ENCODE measurements at places on chromosomes 1 and 21.

DNA sequence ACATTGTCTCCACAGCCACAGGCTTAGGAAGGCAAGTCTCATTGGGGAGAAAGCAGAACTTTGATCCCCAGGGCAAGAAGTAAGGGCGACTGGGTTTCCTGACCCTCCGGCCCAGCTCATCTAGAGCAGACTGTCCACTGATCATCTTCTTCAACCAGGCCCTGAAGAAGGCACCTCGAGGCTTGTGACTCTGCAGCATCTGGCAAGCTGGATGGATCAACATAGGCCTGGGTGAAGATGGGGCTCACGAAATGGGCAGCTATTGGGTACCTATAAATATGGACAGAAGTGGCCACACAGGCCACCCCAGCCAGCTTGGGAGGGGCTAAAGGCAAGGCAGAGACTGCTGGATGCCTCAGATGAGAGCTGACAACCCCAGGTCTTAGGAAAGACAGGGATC lies 13.0 kb downstream of the TAL1 start:
- DNase-seq: no peak

GRCh38 chr1:212166644-212167043 lies 118.6 kb upstream of the PPP2R5A start:
- DNase-seq: no peak

DNA sequence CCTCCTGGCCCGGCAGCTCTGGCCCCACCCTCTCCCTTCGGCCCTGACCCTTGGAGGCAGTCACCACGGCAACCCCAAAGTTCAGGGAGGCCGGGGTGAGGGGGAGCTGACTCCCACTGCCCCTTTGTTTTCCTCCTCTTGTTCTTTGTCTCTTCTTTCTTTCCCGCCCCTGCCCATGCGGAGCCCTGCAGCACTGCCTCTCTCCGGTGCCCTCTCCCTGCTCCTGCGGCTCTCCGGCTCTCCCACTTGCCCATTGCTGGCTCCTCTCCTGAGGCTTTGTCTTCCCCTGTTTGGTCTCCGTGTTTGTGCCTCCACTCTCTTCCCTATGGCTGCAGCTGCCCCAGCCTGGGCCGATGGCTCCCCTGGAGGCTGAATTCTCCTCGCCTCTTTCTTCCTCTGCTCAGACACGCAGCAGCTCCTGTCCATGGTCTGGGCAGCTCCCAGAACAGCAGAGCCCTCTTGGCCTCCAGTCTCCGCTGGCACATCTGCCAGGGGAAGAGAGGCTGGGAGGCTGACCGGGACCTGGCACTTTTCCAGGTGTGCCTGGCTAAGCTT lies 5.8 kb downstream of the CELSR2 start:
- DNase-seq: no peak

- DNase-seq: no peak
Measured at GRCh38 chr1:117803318-117803717, 126.1 kb downstream of the GDAP2 start.

- no peak for DNase-seq
Measured at GRCh38 chr1:202568410-202568809, 141.8 kb downstream of the SYT2 start.

GRCh38 chr1:205961405-205961804 lies 18.1 kb upstream of the SLC26A9 start:
- DNase-seq: no peak

DNA sequence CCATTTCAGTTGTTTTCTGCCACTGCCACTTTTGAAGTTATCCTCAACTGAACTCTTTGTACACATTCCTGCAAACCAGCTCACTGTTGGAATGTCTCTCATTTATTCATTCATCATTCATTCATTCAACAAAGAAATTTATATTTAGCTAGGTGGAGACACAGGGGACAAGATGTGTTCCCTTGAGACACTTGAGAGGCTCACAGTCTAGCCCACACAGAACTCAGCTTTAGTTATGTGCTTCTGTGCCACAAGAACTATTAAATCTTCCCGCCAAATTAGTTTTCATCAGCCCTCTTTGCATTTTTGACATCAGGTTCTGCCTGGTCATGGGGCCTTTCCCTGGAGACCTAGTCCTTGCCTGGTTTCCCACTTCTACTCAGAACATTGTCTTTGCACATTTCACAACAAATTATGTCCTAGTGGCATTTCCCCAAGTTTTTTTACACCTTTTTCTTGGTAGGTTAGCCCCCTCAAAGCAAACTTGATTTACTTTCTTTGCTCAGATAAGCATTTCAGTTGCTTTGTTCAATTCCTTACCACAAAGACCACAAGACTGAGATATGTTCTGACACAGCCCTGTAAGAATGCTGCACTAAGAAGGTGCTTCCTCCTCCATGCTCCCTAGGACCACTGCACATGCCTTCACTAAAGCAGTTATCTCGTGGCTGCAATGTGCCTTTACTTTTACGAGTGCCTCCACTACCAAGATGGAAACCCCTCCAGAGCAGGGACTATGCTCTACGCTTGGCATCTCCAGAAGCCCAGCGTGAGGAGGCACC lies 31.0 kb downstream of the ILDR2 start:
- no peak for DNase-seq

GRCh38 chr1:21931171-21932093 lies 5.7 kb downstream of the HSPG2 start:
- DNase-seq: no peak

DNA sequence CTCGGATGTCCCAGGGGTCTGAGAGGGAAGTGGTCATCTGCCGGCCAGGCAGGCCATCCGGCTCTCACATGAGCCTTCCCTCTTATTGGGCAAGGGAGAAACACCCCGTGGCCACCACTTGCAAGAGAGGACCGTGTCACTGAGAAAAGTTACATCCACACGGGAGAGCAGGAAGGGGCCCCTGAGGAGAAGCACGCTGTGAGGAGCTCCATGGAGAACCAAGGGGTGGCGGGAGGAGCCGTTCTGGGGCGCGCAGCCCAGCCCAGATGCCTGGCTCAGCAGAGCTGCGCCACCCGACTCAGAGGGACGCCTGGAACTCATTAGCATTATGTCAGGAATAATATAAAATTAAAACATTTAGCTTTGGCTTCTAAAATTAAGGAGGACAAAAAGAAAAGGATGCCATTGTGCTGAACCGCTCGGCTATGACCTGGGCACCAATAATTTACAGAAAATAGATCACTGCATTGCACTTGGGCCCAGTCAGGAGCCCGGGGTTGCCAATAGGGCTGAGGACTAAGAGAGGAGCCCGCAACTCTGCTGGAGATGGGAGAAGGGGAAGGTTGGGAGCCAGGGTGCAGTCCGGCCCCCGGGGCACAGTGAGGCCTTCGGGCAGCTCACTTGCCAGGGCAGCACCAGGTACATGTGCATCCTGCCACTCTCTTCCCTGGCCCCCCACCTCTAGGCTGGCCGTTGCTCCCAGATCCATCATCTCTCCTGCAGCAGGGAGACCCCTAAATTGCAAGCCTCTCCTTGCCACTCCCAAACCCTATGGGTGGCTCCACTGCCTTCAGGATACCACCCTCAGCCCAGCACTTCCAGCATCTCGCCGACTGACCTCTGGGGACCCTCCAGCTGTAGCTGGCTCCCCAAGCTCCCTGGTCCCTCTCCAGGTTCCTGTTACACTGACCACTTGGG lies 84.8 kb downstream of the DMRTB1 start:
- DNase-seq: no peak

DNA sequence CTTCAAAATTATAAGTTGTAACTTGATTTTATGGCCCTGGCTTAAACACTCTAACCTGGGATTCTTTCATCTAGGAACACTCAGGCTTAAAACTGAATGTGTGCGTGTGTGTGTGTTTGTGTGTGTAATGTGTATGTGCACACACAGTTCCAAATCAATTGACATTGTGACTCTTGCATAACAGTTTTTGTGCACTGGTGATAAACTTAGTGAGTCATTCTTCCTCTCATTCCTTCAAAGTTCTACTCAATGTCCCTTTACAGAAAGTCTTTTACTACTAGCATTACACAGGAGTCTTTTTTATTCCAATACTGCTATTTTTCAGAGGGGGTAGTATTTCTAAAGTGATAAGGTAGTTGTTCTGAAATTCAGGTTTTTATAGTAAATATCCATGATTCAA lies 943.6 kb downstream of the KCNT2 start:
- DNase-seq: no peak

GRCh38 chr1:66240491-66241484 lies 293.2 kb upstream of the SGIP1 start:
- peak; percentile 22 for DNase-seq

DNA sequence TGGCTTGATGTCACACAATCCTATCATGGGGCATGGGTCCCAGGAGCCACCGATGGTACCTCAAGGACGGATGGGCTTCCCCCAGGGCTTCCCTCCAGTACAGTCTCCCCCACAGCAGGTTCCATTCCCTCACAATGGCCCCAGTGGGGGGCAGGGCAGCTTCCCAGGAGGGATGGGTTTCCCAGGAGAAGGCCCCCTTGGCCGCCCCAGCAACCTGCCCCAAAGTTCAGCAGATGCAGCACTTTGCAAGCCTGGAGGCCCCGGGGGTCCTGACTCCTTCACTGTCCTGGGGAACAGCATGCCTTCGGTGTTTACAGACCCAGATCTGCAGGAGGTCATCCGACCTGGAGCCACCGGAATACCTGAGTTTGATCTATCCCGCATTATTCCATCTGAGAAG lies 46.3 kb downstream of the ACP6 start:
- no peak for DNase-seq

DNA sequence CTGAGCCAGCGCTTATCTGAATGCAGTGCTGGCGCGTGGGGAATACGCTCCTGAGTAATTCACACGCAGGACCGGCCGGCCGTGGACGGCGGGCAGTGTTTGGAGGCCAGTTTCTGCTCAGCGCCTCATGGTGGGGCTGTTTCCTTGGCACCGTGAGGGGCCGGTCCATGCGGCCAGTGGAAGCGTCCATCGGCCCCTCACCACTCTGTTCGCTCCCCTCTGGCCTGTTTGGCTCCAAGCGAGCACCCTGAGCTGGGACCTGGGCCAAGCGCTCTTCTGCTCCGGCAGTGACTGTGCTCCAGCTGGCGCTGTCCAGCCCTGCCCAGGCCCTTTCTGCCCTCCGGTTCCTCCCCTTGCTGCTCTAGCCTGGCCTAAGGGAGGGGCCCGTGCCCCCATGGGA lies 16.3 kb upstream of the PLCH2 start:
- DNase-seq: peak; percentile 35

DNA sequence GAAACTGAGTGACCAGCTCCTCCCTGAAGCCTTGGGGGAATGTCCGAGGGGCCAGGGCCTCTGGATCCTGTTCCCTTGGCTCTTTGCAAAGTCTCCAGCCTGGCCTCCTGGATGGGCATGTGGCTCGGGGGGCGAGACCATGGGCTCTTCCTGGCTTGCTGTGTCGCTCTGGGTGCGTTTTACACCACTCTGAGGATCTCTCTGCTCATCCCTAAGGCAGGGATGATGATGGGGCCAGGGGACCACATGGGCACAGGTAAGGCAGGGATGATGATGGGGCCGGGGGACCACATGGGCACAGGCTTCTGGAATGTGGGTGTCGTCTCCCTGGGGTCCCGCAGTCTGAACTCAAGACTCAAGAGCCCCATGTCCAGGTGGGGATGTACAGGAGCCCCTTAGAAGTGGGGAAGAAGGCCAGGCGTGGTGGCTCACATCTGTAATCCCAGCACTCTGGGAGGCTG lies 17.7 kb downstream of the TP73 start:
- no peak for DNase-seq

GRCh38 chr1:18422076-18422777 lies 58.5 kb upstream of the KLHDC7A start:
- DNase-seq: no peak

- no peak for DNase-seq
Measured at GRCh38 chr1:220991959-220992704, 112.9 kb downstream of the HLX start.

DNA sequence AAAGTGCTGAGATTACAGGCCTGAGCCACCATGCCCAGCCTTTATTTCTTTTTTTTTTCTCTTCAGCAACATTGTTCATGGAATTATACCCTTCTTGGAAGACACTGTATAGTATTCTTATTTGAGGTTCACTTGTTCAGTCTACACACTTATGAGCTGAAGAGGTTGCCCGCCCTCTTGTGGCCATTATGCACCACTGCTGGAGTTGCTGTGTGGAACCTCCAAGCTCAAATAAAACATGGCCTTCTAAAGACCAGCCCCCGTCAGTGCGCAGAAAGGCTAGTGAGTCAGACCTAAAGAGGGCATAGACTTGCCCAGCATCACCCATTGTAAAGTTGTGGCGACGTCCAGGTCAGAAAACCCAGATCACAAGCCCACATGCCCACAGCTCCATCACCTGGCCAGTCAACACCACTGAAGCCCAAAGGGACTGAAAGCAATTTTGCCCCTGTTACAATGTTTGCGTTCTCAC lies 20.4 kb downstream of the LURAP1 start:
- DNase-seq: peak; percentile 63

DNA sequence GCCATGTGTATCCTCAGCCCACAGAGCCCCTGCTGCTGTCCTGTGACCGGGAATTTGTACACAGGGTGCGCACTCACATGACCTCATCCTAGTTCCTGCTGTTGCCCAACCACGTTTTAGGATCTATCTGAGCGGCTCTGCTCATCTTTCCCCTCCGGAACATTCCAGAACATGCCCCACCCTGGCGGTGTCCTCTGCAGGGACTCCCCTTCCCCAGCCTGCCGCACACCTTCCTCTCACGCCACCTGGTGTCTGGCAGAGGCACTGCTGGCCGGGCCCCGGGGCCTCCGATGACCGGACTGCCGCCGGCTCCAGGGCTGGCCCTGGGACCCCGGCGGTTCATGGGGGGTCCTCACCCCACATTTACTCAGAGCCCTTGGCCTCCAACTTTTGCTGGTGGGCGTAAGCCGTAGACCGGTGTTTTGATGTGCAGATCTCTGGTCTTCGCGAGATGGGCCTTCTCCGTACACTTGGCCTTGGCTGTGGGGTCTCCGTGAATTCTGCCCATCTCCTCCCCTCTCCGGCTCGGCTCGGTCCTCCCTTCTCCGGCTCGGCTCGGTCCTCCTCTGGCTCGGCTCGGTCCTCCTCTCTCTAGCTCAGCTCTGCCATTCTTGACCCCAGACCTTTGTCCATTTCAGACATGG lies 29.5 kb downstream of the ARHGEF16 start:
- no peak for DNase-seq

DNA sequence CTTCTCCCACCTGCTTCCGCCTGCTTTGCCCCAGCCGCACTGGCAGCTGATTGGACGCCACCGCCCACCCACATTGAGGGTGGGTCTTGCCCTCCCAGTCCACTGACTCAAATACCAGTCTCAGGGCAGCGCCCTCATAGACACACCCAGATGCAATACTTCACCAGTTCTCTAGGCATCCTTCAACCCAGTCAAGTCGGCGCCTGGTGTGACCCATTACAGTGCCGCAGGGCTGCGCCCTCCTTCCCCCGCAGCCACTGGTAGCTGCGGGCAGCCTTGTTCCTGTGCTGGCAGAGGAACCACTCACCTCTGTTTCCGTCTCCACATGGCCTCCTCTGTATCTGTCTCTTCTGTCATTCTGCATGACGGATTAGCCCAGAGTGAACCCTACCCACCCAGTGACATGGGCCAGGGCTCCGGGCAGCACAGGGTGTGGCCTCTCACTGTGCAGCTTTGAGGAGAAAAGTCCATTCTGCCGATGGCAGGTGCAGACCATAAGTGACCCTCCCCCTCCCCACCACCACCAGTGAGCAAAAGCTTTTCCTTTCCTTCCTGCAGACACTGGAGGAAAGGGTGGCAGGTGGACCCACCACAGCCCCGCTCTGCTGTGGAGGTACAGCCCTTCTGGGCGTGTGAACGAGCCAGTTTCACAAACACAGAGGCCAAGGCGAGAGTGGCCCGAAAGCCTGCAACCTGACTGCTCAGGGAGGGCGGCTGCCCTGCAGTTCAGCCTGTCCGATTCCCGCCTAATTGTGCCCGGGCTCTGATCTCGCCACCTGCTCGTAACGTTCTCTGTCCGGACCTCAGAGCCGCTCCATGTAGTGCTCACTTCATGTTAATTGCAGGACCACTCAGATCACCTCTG lies 57.1 kb downstream of the FAAP20 start:
- DNase-seq: no peak
